ENCODE measurements at places on chromosomes 13 and 19.

DNA sequence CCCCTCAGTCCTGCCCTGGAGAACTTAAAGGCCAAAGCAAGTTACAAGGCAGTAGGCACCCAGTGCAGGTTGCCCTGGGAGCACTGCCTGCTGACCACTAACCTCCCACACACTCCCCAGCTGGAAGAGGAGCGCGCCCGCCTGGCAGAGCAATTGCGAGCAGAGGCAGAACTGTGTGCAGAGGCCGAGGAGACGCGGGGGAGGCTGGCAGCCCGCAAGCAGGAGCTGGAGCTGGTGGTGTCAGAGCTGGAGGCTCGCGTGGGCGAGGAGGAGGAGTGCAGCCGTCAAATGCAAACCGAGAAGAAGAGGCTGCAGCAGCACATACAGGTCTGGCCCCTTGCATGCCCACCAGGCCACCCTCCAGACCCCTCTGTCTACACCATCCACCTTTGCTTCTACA lies 61.1 kb downstream of the KCNC3 start:
- DNase-seq = no peak

DNA sequence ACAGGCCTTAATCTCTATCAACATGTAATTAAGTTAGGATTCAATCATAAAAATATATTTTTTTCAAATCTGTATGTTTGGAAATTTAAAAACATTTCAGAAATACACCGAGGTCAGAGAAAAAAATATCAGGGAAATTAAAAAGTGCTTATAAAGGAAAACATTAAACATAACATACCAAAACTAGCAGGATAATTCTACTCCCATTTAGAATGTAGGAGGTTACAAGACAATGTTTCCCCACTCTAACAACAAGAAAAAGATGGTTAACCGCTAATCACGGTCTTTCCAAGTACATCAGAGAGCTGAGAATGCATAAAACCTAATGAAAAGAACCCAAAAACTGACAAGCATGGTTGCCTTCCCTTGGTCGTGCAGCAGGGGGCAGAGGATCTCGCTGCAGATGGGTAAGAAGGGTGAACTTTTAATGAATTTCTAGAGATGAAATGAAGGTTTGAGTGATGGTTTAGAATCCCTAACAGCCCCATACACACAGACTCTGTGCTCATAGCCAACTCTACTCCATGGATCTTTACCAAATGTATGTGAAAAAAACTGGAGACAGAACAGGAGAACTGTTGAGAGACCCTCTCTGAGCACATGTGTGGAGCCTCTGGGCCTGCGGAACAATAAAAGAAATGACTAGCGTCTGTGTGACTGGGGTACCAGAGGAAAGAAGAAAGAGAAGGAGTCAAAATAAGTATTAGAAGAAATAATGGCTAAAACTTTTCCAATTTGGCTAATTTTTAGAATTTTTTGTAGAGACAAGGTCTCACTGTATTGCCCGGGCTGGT lies 51.3 kb upstream of the LSM14A start:
- peak; percentile 76 for DNase-seq

GRCh38 chr13:109938255-109938936 lies 152.0 kb upstream of the IRS2 start:
- peak; percentile 25 for DNase-seq

GRCh38 chr19:11987405-11988281 lies 22.8 kb downstream of the ZNF763 start:
- DNase-seq = peak; percentile 98

DNA sequence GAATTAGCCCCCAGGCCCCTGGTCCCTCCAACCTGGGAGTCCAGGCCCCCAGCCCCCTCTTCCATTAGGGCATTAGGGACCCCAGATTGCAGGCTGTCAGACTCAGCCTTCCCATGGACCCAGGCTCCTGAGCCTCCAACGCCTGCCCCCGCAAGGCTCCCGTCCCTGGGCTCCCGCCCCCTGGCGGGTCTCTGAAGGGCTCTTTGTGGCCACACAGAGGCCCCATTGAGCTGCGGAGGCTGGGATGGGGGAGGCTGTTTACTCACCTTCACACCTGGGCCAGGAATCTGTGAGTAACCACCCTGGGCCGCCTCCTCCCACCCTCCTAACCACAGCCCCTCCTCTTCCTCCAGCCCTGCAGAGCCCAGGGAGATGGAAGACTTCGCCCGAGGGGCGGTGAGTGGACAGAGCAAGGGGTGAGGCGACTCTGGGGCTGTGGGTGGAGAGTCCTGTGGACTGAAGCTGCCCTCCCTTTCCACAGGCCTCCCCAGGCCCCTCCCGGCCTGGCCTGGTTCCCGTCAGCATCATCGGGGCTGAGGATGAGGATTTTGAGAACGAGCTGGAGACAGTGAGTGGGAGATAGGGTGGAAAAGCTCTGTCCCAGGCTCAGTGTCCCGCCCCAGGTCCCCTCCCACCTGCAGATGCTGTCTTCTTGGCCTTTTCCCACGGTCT lies 4.9 kb downstream of the ARHGEF1 start:
- DNase-seq = no peak

DNA sequence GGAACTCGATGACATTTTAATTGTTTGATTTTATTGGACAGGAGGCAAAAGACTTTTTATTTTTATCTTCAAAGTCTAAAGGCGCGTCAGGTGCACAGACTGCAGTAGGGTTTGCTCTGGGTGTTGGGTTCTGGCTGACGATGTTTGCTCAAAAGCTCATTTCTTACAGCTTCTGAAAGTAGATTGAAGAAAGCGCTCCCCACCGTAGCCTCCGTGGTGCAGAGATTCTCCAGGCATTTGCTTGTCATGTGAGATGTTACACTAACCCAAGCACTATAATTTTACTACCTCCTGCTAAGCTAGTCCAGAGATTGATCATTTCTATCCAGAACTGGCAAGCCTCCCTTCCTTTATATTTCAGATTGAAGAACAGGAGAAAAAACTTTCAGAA lies 14.5 kb upstream of the ATP11A start:
- no peak for DNase-seq

DNA sequence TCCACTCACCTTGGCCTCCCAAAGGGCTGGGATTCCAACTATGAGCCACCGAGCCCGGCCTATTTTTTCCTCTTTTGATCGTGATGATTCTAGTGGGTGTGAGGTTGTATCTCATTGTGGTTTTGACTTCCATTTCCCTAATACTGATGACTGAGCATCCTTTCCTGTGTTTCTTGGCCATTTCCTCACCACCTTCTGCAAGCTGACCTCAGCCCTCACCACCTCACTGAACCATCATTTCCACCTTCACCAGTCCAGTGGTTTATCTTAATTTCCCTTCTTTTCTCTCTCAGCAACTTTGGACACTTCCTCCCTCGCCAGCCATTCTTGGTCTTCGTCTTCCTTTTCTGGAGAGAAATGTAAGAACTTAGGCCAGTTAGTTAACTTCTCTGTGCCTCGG lies 13.0 kb upstream of the BICRA start:
- no peak for DNase-seq

DNA sequence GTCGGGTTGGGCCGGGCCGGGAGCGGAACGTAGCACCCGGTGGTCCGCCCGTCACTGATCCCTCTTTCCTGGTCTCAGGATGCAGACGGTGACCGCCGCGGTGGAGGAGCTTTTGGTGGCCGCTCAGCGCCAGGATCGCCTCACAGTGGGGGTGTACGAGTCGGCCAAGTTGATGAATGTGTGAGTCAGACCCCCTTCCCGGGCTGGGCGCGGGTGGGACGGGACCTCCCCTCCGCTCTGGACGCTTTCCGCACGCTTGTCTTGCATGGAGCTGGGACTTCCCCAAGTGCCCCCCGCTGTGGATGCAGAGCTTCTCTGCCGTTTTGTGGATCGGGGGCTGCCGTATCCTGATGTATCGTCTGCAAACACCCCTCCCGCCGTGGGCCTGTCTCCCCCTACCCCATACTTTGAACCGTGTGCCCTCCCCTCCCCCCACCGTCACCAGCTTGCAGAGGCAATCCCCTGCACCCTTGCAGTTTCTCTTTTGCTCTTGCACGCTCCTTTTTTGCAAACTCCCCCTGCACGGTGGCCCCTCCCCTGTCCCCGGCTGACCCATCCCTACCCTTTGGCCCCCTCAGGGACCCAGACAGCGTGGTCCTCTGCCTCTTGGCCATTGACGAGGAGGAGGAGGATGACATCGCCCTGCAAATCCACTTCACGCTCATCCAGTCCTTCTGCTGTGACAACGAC lies 669 bp downstream of the GADD45B start:
- peak; percentile 51 for DNase-seq

DNA sequence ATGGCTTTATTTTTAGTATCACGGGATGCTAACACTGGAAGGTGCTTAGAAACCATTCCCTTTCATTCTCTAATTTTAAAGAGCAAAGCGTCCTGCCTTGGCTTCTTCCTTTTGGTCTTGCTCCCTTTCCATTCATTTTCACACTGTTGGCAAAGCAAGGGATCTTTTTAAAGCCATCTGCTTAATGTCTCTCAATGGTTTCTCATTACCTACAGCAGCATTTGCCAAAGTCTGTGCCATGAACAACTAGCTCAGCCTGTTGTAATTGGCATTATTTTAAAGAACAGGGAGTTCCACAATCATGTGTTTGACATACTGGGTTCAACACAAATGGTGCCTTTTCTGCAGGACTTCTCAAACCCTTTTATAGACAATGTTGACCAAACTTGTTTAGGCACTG lies 444.3 kb downstream of the GPC6 start:
- no peak for DNase-seq

GRCh38 chr13:112244495-112245177 lies 131.5 kb upstream of the SPACA7 start:
- DNase-seq = no peak

- no peak for DNase-seq
These were observed 30.4 kb downstream of the WDR87 start for GRCh38 chr19:37876032-37876431.

DNA sequence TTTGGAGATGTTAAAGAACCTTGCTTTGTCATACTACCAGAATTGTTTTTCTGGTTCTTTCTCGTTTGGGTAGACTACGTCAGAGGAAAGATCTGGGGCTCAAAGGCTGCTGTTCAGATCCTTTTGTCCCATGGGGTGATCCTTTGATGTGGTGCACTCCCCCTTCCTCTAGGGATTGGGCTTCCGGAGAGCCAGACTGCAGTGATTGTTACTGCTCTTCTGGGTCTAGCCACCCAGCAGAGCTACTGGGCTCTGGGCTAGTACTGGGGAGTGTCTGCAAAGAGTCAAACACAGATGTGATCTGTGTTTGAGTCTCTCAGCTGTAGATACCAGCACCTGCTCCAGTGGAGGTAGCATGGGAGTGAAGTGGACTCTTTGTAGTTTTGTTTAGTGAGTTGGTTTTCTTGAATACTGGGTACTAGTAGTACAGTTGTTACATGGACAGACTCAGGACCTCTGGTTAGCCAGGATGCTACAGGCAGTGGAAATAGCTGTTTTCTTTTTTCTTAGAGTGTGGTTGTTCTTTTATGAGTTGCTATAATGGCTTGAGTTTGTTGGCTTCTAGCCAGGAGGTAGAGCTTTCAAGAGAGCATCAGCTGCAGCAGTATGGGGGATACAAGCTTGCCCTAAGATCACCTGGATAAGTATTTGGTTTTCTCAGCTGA lies 34.4 kb downstream of the DNAJC15 start:
- DNase-seq = no peak

GRCh38 chr19:45947926-45948325 lies 25.7 kb downstream of the NOVA2 start:
- no peak for DNase-seq

DNA sequence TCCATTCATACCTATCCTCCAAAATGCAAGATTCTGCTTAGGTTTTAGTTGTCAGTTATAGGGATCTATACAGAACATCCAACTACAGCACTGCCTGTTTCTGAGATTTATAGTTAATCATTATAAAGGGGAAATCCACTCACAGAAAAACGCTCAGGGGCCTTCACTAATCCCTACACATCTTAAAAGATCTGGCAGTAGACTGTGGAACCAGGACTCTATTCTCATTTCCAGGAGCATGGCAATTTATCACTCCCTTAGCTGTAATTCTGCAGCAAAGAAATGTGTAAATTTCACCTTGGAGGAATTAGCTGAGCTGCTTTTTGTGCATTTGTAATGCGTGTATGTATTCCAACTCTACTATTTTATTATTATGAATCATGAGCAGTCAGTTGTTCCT lies 1128.1 kb upstream of the PRR20A start:
- DNase-seq = no peak

DNA sequence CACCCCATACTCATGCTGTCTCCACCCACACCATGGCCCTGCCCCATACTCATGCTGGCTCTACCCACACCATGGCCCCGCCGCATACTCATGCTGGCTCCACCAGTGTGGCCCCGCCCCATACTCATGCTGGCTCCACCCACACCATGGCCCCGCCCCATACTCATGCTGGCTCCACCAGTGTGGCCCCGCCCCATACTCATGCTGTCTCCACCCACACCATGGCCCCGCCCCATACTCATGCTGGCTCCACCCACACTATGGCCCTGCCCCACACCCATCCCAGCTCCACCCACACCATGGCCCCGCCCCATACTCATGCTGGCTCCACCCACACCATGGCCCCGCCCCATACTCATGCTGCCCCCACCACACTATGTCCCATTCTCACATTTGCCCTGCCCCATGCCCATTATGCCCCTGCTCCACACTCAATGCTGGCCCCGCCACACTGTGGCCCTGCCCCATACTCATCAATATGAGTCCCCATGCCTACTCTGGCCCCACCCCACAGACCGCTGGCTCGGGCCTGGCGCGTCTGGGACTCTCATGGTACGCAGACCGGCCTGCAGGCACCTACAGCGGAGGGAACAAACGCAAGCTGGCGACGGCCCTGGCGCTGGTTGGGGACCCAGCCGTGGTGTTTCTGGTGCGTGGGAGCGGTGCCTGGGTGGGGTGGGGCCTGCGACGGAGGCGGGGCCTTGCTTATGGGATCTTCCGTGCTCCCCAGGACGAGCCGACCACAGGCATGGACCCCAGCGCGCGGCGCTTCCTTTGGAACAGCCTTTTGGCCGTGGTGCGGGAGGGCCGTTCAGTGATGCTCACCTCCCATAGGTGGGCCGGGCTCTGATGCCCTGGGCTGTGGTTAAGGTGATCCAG lies 3.7 kb upstream of the ARHGAP45 start:
- no peak for DNase-seq

DNA sequence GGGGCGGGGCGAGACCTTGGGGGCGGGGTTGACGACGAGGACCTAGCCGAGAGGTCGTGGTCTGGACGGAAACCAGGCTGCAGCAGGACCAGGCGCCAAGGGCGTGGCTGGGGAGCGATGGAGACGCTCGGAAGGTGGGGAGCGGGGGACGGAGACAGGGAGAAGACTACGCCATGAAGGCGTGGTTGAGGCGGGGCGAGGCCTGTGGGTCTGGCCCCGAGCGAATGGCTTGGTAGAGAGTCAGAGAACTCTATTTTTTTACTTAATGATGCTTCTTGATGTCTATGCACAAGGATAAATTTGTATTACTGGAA lies 674 bp upstream of the FBXL12 start:
- no peak for DNase-seq

GRCh38 chr13:29281932-29282495 lies 313.5 kb downstream of the SLC7A1 start:
- no peak for DNase-seq

GRCh38 chr19:49486232-49486631 lies 1.2 kb upstream of the RPL13A start:
- no peak for DNase-seq

- no peak for DNase-seq
These were observed 458.1 kb upstream of the PCDH20 start for GRCh38 chr13:61873717-61874116.

- no peak for DNase-seq
These were observed 204.4 kb downstream of the MZT1 start for GRCh38 chr13:72523049-72523448.

All from AG20443 (cell line).